ENCODE measurements at places on chromosomes 7 and 10.

GRCh38 chr7:37467002-37467401, 18.3 kb upstream of the ELMO1 start:
- DNase-seq: no peak

DNA sequence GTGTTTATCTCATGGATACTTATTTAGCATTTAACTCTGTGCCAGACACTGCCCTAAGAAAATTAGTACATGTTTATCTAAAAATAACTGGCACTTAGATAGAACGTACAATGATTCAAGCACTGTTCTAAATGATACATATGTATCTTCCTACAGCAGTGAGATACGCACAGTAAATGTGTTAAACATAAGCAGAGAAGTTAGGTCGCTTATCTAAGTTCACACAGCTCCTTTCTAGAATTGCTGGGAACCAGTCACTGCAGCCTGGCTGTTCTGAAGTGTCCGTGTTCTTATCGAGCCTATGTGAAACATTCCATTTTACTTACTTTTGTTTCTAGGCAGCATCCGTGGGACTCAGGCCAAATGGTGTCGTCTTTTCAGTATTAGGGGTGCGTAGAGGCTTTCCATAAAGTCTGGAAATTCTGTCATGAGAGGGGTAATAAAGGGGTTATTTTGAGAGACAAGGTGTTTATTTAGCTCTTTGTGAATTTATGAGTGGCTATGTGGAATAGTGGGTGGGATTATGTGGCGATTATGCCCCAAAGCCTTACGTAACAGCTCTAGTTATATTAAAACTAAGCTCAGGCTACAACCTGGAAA, 186.9 kb downstream of the SND1 start:
- no peak for DNase-seq

DNA sequence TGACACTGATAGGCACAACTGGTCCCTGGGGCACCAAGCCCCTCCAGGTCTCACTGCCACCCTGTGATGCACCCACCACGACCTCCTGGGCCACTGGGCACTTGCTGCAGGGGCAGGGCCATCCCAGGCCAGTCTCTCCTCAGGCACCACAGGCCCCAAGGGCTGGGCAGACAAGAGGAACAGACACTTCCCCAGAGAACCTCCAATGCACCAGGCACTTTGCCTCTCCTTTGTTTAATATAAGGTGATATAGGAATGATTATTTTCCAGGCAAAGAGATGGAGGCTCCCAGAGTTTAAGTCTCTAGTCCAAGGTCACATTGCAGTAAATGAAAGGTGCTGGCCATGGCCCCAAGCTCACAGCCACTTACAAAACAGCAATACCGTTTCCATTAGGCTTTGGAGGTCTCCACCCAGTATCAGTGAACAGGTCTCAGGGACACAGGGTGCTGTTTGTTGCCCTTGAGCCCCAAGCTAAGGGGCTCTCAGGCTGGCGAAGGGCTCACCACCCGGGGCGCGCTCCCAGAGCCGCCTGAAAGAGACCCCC, 4.5 kb downstream of the DEPP1 start:
- DNase-seq: no peak

DNA sequence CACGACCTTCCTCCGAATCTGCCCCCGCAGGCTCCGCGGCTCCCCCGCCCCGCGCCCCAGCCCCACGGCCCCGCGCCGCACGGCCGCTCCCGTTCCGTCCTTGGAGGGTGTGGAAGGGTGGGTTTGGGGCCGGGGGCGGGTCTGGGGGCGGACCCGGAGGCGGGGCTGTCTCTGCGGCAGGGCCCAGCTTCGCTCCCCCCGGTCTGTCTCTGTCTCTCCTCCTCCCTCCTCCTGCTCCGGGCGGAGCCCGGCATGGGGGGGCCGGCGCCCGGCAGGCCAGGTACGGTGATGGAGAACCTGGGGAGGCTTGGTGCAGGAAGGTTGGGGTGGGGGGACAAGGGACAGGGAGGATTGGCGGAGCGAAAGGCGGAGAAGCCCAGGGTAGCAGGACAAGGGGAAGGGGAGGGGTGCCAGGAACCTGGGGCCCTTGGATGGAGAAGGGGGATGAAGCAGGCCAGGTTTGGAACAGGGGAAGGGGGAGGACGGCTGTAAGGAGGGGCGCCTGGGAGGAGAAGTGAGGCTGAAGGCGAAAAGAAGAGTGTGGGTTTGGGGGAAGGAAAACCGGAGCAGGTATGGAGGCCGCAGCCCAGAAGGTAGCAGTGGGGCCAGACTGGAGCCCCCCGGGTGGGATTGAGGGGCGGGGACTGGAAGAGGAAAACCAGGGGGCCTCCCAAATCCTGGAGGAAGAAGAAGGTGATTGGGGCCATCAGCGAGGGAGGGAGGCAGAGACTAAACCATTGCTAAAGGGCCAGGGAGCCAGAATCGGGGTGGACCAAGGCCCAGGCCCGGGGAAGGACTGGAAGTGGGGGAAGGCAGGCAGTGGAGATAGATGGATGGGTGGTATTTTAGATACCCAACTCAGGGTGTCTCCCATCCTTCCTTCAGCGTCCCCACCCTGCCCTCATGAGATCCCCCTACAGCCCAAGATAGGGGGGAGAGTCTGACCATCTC, at the start of gene NYAP1:
NYAP1 (plus strand) TSS at position 206 of the 951 bp plus-strand sequence. CDS start 1,385 bp downstream, outside the sequence.
- DNase-seq: peak; percentile 19

DNA sequence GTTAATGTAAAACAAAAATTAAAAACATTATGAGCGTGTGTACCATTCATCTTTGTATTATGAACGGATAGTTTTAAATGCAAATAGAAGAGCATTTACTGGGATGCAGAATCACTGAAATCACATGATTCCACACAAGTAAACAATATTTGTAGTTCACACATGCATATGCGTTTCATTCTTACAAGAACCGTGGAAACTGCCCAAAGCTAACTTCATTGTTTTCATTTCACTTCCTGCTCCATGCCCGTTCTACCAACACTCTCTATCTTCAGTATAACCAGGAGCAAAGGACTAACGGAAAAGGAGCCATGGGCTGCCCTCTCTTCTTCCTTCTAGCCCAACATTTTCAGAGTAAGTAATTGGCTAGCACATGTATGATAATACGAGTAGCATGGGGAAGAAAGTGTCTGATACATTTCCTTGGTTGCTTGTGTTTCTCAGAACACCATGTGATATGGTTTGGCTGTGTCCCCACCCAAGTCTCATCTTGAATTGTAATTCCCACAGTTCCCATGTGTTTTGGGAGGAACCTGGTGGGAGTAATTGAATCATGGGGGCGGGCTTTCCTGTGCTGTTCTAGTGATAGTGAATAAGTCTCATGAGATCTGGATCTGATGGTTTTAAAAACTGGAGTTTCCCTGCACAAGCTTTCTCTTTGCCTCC, 38.8 kb downstream of the ZNF783 start:
- DNase-seq: no peak

DNA sequence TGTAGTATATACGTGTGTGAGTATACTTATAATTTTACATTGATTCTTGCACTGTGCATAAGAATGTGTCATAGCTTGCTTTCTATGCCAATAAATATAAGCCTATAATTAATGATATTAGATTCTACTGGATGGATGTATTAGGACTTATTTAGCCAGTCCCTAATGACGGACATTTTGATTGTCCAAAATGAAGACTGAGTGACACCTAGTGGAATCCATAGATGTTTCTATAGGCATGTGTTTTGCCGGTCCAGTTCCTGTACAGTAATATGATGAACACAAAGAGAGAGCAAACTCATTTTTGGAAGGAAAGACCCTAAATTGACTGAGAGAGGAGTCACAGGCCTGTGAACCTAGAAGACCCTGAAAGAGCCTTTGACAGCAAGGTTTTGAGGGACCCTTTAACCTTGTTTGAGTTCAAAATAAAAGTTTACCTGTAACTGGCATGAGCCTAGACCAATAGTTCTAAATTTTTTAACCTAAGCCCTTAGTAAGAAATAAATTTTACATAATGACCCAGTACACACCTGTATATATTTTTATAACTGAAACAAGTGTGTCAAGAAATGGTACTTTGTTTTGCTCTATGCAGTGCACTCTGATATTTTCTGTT, 42.4 kb upstream of the AGBL3 start:
- DNase-seq: no peak

- no peak for DNase-seq
Observed at GRCh38 chr10:109773288-109774120, 149.8 kb downstream of the XPNPEP1 start.

- DNase-seq: peak; percentile 75
Observed at GRCh38 chr7:81769891-81770727, at the start of gene HGF. Gene HGF (minus strand): TSS chr7:81770047. CDS start chr7:81769971, 76 bp downstream.

DNA sequence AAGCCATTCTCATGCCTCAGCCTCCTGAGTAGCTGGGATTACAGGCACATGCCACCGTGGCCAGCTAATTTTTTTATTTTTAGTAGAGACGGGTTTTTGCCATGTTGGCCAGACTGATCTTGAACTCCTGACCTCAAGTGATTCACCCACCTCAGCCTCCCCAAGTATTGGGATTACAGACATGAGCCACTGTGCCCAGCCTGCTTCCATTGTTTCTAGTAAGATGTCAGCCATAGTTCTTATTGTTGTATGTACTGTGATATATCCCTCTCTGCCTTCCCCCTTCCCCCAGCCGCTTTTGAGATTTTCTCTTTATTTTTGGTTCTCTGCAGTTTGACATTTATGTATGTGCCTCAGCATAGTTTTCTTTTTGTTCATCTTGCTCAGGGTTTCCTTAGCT, 87.9 kb upstream of the KLF14 start:
- DNase-seq: no peak

- DNase-seq: no peak
Observed at GRCh38 chr7:88432301-88432700, 125.6 kb upstream of the STEAP4 start.

DNA sequence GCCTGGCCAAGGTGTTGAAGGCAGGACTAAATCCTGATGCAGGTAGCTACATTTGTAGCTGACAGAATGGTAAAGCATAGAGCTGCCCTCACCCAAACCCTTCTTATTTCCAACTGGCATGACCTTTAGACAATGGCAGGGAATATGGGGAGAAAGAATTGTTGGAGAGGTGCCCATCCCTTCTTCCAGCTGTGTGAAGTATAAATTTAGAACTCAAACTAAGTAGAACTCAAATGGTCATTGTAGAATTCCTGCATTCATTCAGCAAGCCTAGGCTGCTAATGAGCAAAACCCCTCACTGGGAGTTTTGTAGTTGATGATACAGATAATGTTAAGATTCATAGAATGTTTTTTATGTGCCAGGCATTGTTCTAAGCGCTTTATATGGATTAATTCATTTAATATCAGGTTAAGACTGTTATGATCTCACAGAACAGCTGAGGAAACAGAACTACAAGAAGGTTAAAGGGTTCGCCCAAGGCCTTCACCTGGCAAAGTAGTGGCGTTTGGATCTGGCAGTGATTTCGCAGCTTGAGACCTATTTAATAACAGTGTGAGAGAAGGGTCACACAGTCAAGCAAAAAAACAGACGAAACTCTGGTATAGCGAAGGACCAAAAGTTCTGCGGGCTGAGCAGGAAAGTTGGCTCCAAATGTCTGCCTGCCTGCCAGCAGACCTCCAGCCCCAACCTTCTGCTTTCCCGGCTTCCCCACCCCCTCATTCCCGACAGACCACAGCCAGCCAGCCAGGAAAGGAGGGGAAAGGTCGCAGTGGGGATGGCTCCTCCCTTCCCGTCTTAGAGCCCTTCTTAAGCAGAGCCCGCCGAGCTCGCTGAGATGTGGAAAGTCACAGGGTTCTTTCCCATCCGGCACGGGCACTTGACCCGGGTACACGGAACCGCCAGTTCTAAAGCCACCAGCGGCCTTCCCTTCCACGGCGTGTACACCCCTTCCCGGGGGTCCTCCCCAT, 1.6 kb upstream of the HILPDA start:
- peak; percentile 86 for DNase-seq

DNA sequence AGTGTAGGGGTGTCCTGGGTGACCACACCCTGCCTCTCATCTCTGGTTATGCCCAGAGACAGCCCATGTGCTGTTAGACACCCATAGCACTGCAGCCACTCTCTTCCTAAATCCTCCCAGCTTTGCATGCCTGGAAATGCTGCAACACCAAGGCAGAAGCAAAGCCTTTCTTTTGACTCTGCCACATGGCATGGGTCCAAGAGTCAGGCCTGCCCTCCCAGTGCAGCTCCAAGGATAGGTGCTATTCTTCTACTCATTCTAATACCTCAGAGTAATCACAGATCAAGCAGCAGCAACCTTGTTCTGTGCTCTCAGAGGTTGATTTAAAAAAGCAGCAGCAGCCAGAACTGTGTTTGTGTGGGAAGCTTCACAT, 23.4 kb downstream of the FRMPD2 start:
- DNase-seq: no peak

GRCh38 chr10:14548474-14548873, 217.8 kb upstream of the FRMD4A start:
- no peak for DNase-seq

DNA sequence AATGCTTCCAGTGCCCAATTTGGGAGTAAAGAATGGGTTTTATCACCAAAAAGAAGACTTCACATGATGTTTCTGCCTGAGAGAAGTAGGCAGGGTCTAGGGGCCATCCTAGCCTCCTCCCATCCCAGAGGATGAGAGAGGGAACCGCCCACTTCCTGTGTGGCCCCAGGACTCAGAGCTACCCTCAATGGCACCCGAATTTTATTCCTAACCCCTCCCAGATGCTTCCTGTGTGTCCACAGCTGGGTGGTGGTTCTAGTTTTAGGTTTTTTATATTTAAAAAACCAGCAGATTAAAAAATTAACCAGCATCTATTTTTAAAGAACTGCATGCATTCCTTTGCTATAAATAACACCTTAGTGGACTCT, 583.5 kb downstream of the PTPRN2 start:
- no peak for DNase-seq

- no peak for DNase-seq
Observed at GRCh38 chr10:28180654-28181053, 122.2 kb downstream of the MPP7 start.

- no peak for DNase-seq
Observed at GRCh38 chr10:103127241-103127640, 65.8 kb downstream of the NT5C2 start.

DNA sequence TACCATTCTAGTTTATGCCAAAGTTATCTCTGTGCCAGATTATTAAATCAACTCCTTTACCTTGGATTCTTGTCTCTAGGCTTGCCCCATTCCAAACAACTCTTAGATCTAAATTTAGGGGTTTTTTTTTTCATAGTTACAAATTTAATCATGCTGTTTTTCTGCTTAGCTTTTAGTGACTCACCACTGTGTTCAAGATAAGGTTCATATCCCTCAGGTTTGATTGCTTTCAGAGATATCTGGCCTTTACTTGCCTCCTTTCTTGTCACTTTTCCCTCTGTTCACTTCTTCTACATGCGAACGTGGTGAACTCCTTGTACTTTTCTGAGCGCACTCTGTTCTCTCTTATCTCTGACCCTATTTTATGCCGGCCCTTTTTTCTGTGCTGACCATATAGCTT, 78.2 kb downstream of the VPS50 start:
- DNase-seq: no peak

Measured in MG63 (cell line).